ENCODE measurements at places on chromosomes 3 and 15.

DNA sequence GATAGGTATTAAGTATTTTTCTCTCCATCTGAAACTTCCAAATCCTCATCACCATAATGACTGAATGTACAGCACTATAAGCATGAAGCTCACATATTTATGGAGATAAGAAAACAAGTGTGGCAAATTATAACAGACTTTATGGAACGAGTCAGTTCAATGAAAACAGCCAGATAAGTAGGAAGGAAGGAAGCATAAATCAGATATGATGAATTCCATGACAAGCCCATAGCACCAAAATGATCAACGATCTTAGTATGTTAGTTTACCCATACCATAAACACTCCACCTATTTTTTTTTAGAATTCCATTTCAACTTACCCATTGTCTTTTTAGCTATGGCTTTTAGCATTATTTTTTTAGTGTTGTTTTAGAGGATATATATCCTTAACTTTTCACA, 169.5 kb downstream of the TNIK start:
- DNase-seq, result no peak

- no peak for DNase-seq
Measured at GRCh38 chr15:76941636-76942035, 10.1 kb downstream of the RCN2 start.

GRCh38 chr3:163644172-163644571, 1434.1 kb downstream of the SI start:
- no peak for DNase-seq

DNA sequence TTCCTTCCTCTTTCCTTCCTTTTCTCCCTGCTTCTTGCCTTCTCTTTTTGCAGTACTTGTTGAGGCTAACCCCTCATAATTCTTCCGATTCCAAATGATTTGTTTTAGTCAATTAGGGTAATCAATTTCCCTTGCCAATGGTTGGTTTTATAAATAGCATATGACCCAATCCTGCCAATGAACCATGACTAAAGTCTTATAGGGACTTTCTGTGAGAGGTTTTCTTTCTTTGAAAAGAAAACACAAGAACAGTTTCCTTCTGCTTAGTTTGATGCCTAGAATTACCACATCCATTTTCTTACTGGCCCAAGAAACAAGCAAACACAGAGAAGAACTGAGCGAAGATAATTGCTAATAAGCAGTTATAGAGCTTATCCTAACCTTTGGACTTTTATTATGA, 292.5 kb upstream of the SATB1 start:
- no peak for DNase-seq

- no peak for DNase-seq
Measured at GRCh38 chr15:39154227-39154638, 426.6 kb upstream of the THBS1 start.

DNA sequence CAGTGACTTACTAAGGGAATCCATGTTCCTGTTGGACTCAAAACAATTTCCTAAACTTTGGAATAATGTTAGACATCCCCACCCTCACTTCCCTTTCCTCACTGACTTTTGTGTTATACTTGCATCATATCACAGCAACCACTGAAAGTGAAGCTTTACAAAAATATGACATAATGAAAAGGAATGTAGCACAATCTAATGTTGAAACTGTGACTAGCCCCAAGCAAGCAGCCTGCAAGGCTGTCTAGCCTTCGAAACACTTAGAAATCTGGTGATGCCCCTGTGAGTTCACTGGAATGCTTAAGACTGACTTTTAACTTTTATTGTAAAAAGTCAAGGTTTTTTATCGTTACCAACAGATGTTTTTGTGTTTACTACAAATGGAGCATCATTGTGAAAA, 203.7 kb upstream of the ZNF385D start:
- no peak for DNase-seq

All from CD4-positive, alpha-beta memory T cell (primary cell).